ENCODE measurements at places on chromosomes 6 and 20.

GRCh38 chr20:19620446-19620845 lies 137.6 kb upstream of the RIN2 start:
- DNase-seq, result no peak

GRCh38 chr6:144162977-144163376 lies 12.7 kb downstream of the STX11 start:
- no peak for DNase-seq

GRCh38 chr20:58634059-58634458 lies 17.0 kb upstream of the STX16 start:
- DNase-seq, result no peak

DNA sequence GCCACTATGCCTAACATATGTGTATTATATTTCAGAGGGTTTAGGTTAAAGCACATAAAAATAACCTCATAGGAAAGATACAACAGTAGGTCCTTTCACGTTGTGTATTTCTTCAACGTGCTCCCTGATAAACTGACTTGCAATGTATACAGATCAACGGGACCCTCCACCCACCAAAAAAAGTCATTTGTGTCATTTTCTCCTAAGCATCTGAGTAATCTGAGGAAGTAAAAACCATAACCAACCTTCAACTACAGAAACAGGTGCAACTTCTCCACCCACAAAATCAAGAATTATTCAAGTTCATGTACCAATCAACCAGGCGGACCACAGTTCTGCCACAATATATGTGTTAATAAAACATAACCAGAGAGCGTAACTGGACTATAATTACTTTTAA lies 54.9 kb upstream of the NHSL1 start:
- no peak for DNase-seq

GRCh38 chr6:42049948-42050296 lies 402 bp upstream of the TAF8 start:
- no peak for DNase-seq

GRCh38 chr6:34696189-34696738 lies 303 bp downstream of the ILRUN start:
- DNase-seq, result no peak

DNA sequence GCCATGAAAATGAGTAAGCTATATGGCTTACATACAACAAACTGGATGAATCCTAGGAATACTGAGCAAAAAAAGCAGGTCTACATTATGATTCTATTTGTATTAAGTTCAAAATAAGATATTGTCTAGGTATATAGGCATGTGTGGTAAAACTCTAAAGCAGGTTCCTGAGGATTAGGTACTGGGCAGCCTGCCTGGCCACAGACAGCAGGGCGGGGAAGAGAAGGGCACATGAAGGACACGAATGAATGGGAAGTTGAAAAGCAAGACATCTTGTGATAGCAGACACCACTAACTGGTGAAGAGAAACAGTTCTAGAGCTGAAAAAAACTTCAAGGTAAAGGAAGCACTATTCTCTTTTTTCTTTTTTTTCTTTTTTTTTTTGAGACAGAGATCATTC lies 72.6 kb upstream of the SLC4A11 start:
- no peak for DNase-seq

- no peak for DNase-seq
These were observed 230.9 kb upstream of the DTNBP1 start for GRCh38 chr6:15893556-15894253.

GRCh38 chr20:38798266-38798665 lies 7.2 kb upstream of the PPP1R16B start:
- no peak for DNase-seq

- DNase-seq, result no peak
These were observed 64.8 kb downstream of the HIVEP2 start for GRCh38 chr6:142880201-142880600.

GRCh38 chr6:49782725-49783124 lies 4.4 kb downstream of the PGK2 start:
- no peak for DNase-seq

- no peak for DNase-seq
These were observed 58.9 kb downstream of the CNR1 start for GRCh38 chr6:88107241-88107640.

DNA sequence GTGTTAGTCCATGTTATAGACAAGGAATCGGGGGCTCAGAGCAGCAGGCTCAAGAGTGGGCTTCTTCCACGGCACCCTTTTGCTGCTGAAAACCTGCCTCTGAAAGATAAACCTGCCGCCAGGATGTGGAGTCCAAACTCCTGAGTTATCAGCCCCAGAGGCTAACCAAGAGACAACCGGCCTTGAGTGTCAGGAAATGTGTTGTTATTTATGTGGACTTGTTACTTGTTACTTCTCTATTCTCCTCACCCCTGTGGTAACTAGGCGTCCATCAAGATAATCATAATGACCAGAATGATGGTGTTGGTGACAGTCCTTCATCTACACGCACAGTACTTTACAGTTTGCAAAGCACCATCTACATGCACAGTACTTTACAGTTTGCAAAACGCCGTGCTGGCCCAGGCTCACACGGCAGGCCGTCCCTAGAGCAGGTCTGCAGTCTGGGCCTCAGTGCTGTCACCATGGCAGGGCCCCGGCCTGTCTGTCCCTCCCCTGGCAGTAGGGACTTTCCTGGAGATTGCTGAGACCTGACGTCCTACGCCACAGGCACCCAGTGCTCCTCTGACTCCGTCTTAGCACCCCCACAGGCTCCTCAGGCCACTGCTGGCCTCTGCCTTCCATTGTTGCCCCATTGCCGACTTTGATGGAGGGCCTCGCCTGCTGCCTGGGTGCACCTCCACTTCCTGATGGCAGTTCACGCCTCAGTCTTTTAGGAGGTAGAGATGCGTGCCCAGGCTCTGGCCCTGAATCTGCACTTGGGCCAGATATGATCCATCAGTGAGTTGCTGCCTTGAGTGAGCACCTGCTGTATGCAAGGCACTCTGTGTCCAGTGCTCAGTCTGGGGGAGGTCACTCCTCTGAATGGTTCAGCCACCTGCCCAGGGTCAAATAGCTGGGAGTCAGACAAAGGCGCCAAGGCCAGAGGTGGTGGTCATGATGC lies 9.1 kb upstream of the BPIFB4 start:
- no peak for DNase-seq

DNA sequence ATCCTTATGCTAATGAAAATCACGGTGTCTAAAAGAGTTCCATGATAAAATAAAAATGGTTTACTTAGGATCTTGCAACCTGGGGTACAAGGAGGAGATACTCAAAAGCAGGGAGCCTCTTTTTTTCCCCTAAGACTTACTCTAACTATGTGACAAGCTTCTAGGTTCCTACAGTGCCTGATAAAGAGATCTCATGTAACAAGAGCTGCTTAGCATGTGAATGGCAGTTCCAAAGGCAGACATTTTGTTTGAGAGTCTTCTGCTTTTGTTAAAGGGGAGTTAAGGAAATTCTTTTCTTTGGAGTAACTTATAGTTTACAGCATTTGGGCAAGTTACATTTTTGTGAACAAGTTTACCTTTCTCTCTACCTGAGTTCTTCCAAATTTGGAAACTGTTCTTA lies 945.8 kb upstream of the ADGRB3 start:
- no peak for DNase-seq

GRCh38 chr6:131978522-131978921 lies 27.4 kb upstream of the CCN2 start:
- no peak for DNase-seq

All from urinary bladder (tissue), 4 donors.